Uterine smooth muscle cell (primary cell): ENCODE measurements at places on chromosomes 4 and X. TPM values are rescaled to one million over a fixed set of nuclear protein-coding genes. Genes with fewer than 3 reads are reported as not detected.

GAB3 gene
- 0.77 and 1.4 TPM in 2 replicates for total RNA-seq

CLIC2 gene
- total RNA-seq = 6.2 and 12.1 TPM in 2 replicates

HMX1 gene
- total RNA-seq = not detected in 2 replicates

POLN gene
- total RNA-seq = 1.4 and 2.9 TPM in 2 replicates

PRDM5 gene
- 23.5 and 25.0 TPM in 2 replicates for total RNA-seq

SSX2 gene
- not detected in 2 replicates for total RNA-seq

TEX13C gene
- not detected in 2 replicates for total RNA-seq

ZDHHC15 gene
- total RNA-seq = 0.11 and 0.25 TPM in 2 replicates

XAGE5 gene
- total RNA-seq = not detected in 2 replicates

GRPR gene
- 0.11 TPM in 1 of 2 replicates, not detected in the other for total RNA-seq

SLC7A11 gene
- total RNA-seq = 94.2 and 98.3 TPM in 2 replicates

CWH43 gene
- 0.12 TPM in 1 of 2 replicates, not detected in the other for total RNA-seq

TREX2 gene
- 1.9 and 2.4 TPM in 2 replicates for total RNA-seq

PDCL2 gene
- total RNA-seq = not detected in 2 replicates

DNASE1L1 gene
- total RNA-seq = 31.5 and 54.7 TPM in 2 replicates

FRMD7 gene
- total RNA-seq = 0.11 TPM in 1 of 2 replicates, not detected in the other

ZNF827 gene
- 2.8 and 4.7 TPM in 2 replicates for total RNA-seq

RWDD4 gene
- 17.5 and 20.8 TPM in 2 replicates for total RNA-seq

TMEM31 gene
- total RNA-seq = not detected in 2 replicates

KLHL4 gene
- 4.8 and 6.5 TPM in 2 replicates for total RNA-seq

NXF2 gene
- not detected in 2 replicates for total RNA-seq

BCOR gene
- total RNA-seq = 8.2 and 8.3 TPM in 2 replicates

MAGEH1 gene
- 40.0 and 41.4 TPM in 2 replicates for total RNA-seq

NOX1 gene
- total RNA-seq = not detected in 2 replicates
